ENCODE measurements at places on chromosomes 7 and 10. TPM values are rescaled to one million over a fixed set of nuclear protein-coding genes. Genes with fewer than 3 reads are reported as not detected.
A peak's percentile ranks its signal among the peaks of the same experiment; 100 is the strongest.

DNA sequence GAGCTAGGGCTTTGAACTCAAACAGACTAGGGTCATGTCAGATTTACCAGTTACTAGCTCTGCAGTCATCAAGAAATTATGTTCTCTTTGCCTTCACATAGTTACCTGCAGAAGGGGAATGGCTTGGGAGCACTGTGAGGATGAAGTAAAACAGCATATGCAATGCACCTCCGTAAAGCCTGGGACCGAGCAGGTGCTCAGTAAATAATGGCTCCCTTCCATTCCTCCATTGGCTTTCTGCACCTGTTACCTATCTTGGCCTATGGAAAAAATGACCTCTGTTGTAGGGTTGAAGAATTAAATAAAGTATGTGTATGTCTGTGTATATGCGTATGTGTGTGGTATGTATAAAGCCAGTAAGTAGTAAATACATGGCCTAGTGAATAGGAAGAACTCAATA is 78.8 kb downstream of the PDE1C start:
- peaks cover 4% of the 10 kb centered on the region for H3K4me1 ChIP-seq
- no peaks in the 10 kb centered on the region for H3K36me3 ChIP-seq
- no peaks in the 10 kb centered on the region for H3K27me3 ChIP-seq
- H3K27ac ChIP-seq: no peak overlapping the region

DNA sequence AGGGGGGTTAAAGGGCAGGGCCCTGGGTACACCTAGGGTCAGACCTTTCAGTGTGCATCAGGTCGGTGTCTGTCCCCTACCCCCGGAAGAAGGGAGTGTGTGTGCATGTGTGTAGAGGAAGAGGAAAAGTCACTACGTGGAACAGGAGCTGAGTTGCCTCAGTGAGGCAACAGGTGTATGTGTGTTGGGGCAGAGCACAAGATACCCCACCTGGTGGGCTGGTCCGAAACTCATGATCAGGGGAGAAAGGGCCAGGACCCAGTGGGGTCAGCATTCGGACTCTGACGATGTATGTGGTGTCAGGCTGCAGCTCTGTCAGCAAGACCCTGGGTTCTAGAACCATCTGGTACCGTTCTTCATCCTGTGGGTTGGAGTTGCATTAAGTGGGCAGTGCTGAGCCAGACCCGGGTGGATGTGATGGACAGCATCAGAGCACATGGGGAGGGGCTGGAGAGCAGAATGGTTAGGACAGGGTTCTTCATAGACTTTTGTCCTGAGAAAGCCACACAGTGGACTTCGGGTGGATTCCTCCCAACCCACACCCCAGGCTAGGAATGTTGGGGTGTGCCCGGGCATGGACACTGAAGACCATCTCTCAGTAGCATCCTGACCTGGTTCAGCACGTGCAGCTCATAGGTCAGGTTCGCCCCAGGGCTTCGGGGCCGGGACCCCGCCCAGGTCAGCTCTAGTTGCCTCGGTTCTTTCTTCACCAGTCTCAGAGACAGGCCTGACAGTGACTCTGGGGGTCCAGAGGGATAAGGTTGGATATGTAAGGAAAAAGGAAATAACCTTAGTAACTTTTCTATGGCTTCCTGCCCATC is 10.7 kb downstream of the EPHA1 start:
- peaks cover 47% of the 10 kb centered on the region for H3K36me3 ChIP-seq
- H3K27me3 ChIP-seq: no peaks in the 10 kb centered on the region
- no peak overlapping the region for H3K4me3 ChIP-seq
- no peak for DNase-seq
- peaks cover 34% of the 10 kb centered on the region for H3K4me1 ChIP-seq

DNA sequence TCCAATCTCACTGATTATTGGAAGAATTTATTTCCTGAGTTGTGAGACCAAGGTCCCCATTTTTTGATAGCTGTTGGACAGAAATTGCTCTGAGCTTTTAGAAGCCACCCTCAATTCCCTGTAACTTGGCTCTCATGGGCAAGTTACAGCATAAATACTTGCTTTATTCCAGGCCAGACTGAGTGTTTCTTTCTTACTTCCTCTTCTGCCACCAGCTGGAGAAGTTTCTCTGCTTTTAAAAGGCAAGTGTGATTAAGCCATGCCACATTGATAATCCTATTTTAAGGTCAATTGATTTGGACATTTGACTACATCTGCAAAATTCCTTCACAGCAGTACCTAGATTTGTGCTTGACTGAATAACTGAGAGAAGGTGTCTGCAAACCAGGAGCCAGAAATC is 14.1 kb upstream of the TAS2R41 start:
- H3K4me1 ChIP-seq: no peaks in the 10 kb centered on the region
- no peaks in the 10 kb centered on the region for H3K36me3 ChIP-seq
- no peak for DNase-seq

DNA sequence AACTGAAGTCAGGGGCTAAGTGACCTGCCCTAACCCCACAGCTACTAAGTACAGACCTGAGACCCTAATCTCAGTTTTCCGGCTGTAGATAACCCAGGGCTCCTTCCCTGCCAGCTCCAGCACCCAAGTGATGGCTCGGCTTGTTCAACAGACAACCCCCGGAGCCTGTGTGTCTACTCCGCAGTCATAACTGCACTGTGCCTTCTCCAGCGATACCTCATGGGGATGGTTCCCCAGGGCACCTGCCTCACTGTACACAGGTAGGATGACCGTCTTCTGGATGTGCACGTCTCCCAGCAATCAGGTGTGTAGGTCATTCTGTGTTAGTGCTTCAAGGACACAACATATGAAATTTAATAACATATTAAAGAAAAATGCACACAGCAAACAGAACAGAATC is 37.1 kb downstream of the CPXM2 start:
- peaks cover 13% of the 10 kb centered on the region for H3K4me1 ChIP-seq
- no peak overlapping the region for H3K27ac ChIP-seq
- no peak for DNase-seq
- no peaks in the 10 kb centered on the region for H3K27me3 ChIP-seq

GRCh38 chr7:23246555-23246954 is at the start of gene GPNMB:
Gene GPNMB, plus strand, starts transcription at chr7:23246775. Its CDS starts 83 bp downstream, at chr7:23246858.
- H3K27ac ChIP-seq: no peak within 1 kb of the TSS
- peaks cover 39% of the 10 kb centered on the region for H3K27me3 ChIP-seq
- peak within 1 kb of the TSS; percentile 23 for H3K4me3 ChIP-seq
- DNase-seq: no peak
- peaks cover 7% of the 10 kb centered on the region for H3K4me1 ChIP-seq

DNA sequence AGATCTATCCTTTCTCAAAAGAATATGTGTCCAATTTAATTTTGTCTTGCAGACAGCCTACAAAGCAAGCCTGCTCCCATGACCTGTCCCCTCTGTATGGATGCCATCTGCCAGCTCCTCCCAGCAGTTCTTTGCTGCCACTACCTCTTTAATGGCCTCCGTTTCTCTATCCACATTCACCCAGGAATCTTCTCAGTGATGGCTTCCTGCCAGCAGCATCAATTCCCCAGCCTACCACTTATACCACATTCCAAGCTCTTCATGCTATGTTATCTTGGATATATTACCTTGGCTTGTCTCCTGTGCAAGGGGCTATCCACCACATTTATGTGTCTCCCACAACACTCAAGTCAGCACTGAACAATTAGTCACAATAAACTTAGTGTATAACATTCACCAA is 133.2 kb downstream of the VPS50 start:
- no peaks in the 10 kb centered on the region for H3K36me3 ChIP-seq
- no peak for DNase-seq
- H3K4me3 ChIP-seq: no peak overlapping the region
- no peaks in the 10 kb centered on the region for H3K4me1 ChIP-seq

DNA sequence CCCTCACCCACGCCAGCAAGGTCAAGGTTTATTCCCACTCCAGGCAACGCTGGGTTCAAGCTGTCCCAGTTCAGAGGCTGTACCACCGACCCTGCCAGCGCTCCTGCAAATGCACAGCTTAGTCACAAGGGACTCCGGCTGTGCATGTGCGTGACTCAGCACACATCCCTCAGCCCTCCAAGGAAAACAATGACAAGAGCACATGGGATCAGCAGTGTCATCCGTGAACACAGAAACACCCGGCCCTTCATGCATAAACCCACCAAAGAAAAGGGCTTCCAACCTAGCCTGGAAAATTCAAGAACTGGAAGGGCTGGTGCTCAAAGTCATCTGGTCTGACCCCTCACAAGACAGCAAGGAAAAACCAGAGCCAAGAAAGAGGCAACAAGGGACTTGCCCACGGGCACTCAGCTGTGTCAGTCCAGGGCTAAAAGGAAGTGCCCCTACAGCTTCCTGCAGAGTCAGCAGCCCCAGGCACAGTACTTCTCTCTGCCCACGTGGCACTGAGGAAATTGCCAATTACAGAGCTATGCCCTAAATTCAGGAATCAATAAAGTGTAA is 106.1 kb downstream of the KCNMA1 start:
- H3K4me1 ChIP-seq: peaks cover 25% of the 10 kb centered on the region
- no peaks in the 10 kb centered on the region for H3K27me3 ChIP-seq
- H3K36me3 ChIP-seq: no peaks in the 10 kb centered on the region

DNA sequence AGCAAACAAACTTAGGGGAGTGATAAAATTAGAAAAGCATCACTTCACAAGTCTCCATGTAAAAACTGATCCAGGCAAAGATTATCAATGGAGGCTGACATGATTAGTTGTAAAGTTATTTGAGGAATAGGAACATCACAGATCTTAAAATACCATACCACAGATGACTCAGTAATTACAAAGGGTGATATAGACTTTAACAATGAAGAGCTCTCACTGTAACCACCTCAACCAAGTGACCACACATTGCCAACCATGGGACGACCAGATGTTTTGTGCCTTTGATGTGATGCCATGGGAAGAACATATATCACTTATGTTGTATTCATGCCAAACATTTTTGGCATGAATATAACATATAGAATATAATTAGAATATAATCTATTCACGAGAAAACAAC is 11.7 kb downstream of the AASS start:
- no peaks in the 10 kb centered on the region for H3K4me1 ChIP-seq
- no peak overlapping the region for H3K4me3 ChIP-seq
- no peaks in the 10 kb centered on the region for H3K27me3 ChIP-seq
- H3K36me3 ChIP-seq: no peaks in the 10 kb centered on the region
- H3K27ac ChIP-seq: no peak overlapping the region
- DNase-seq: no peak

DNA sequence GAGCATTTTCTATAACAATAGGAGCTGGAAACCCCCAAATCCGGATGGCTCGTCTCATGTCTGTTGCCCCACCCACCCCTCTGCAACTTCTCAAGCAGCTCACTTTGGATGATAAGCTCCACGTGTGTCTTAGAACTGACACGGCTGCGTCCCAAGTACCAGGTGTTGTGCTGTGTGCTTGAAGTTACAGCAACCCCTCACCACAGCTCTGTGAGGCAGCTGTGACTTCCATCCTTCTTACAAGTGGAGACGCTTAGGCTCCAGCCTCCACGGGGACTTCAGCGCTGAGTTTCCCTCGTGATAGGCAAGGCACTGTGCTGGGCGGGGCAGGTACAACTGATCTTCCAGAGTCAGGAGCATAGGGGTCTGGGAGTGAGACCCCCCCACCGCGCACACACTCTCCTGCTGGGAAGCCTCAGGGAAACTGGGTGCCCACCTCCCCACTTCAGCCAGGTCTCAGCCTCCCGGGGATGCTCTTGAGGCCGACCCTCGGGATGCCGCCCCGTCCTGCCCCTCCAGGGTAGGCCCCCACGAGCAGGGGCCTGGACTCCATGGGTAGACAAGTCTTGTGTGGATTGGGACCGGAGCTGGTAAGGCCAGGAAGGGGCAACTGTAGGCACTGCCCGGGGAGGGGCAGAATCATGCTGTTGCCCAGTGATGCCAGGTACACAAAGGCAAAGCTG is 31.4 kb downstream of the EN2 start:
- H3K4me1 ChIP-seq: peaks cover 2% of the 10 kb centered on the region
- H3K4me3 ChIP-seq: no peak overlapping the region
- H3K36me3 ChIP-seq: no peaks in the 10 kb centered on the region
- no peak for DNase-seq
- no peak overlapping the region for H3K27ac ChIP-seq

The CFAP46 gene
- polyA plus RNA-seq: 0.75 TPM

The PSPH gene
- 50.2 TPM for polyA plus RNA-seq

The ZNF107 gene
- polyA plus RNA-seq: 6.1 TPM

The ANKMY2 gene
- 34.0 TPM for polyA plus RNA-seq
